Lower leg skin (tissue), 4 donors: ENCODE measurements at places on chromosomes 6 and 20.

DNA sequence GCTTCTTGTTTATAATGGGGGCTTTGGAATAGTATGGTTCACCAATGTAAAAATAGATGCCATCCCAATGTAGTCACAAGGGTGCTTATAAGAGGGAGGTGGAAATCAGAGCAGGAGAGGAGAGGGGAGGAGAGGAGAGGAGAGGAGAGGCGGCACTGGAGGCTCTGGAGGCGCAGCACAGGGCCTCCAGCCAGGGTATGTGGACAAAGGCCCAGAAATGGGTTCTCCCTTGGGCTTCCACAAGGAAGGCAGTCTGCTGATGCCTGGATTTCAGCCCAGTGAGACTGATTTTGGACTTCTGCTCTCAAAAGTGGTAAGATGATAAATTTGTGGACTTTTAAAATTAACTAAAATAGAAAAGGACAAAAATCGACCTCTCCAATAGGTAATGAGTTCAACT is 116.8 kb downstream of the RNASET2 start:
- DNase-seq, result no peak

DNA sequence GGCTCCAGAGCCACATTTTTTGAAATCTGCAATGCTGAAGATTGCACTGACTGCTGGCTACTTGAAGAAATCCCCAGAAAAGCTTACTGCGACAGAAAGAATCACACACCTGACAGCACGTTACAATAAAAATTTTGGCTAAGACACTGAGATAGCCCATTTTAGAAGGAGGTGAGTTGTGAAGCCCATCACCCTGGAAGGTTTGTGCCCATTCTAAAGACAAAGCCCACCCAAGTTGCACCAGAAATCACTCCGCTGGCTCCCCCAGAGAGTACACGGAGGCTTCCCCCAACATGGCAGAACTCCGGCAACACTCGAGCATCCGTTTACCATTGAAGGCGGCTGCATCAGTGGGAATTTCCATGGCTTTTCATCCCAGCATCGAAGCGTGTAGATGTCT is 29.4 kb downstream of the LPA start:
- no peak for DNase-seq

DNA sequence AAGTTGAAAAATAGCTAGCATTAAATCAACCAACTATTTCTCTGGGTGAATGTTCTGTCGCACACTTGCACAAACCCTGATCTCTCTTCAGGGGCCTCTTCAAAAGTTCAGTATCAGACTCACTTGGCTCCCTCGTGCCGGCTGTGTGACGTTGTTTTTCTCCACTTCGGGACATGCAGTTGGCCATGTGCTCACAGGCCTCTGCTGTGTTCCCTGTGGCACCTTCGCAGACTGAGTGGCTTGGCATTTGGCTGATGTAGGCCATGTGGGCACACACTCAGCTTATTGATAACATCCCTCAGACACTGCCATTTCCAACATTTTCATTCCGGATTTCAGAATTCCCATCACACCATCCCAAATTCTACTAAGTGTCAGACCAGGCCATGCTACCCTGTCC is 49.3 kb downstream of the PACRG start:
- no peak for DNase-seq

DNA sequence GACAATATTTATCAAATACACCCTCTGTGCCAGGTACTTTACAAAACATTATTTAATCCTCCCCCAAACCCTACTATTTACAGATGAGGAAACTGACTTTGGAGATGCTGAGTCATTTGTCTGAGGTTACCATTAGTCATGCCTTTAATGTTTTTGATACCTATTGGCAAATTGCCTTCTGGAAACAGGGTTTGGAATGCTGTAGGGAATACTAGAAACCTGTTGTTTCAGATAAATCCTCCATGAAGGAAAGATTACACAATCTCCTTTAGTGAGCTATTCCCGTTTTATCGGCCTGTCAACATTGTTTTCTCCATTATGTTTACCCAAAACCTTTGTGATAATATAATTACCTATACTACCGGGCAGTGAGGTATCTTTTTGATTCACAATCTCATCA is 93.6 kb upstream of the ADGRF1 start:
- DNase-seq, result no peak

DNA sequence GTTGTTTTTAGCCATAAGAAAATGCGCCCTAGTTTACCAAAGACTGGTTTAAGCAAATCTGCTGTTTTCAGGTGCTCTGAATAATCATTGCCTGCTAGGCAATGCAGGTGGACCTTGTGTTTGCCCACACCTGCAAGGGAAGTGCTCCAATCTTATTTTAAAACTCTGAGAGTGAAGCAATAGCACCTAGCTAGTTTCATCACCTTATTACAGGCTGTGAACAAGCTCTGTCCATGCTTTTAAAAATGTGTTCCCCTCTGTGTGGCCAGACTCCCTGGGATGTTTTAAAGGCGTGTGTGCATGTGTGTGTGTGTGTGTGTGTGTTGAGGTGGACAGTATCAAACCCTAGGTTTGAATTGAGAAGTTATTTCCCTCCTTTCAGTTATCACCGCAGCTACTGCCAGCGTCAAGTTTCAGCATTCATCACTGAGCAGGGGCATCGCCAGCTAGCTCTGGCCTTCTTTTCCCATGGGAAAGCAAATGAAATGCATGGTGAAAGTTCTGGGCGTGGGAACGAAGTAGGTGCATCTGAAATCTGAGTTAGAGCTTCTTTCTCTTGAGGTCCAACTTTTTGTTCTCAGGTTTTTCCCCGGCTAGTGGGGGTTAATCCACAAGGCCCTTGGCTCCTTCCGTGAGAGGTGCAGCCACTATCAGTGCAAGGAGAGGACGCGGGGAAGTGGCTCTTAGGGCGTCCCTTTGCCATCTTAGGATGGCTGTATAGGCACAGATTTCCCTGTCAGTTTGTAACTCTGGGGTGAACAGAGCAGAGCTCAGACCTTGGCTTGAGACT is 30.8 kb downstream of the DUSP22 start:
- no peak for DNase-seq

DNA sequence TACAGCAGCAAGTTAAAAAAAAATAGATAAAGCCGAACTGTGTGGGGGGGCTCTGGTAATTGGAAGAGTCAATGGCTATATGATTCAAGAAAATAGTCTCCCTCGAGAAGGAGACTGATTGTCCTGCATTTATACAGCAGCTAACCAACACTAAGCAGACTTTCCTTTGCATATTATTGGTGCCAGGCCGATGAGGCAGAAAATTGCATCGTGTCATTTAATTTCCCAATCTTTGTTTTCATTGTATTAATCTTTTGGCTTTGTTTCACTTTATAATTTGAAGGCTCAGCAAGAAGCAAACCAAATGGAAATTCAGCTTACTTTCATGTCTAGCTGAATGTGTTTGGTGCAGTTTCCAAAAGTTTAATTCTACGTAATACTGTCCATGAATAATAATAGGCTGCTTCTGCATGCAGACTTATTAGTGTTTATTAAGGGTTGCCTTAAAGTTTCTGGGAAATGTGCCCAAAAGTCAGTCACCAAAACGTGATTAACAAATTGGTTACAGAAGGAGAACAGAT is 258.5 kb downstream of the HACE1 start:
- DNase-seq, result no peak

GRCh38 chr20:19631410-19631809 is 126.6 kb upstream of the RIN2 start:
- no peak for DNase-seq

DNA sequence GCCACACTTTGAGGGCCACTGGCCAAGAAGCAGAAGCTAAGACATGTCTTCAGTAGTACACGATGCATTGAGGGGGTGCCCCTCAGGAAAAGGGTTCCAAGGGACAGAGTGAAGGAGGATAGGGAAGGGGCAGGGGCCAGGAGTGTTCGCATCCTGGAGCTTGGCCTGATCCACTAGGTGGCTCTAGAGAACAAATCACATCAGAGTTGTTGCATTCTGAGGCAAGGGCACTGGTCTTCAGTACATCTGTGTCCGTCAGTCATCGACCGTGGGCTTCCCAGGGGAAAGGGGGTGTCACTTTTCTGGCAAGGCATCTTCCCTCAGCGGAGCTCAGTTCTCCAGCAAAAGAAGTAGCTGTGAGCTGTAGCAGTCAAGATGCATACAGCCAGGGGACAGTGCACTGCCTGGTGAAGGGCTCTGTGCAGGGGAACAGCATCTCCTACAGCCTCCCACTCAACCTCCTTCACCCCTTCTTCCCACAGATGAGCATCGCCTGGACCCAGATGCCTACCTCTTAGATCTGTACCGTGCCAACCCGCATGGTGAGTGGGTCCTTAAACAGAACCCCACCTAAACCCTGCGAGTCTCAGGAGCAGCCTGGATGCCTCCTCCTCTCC is 47.8 kb downstream of the ARHGAP40 start:
- no peak for DNase-seq

DNA sequence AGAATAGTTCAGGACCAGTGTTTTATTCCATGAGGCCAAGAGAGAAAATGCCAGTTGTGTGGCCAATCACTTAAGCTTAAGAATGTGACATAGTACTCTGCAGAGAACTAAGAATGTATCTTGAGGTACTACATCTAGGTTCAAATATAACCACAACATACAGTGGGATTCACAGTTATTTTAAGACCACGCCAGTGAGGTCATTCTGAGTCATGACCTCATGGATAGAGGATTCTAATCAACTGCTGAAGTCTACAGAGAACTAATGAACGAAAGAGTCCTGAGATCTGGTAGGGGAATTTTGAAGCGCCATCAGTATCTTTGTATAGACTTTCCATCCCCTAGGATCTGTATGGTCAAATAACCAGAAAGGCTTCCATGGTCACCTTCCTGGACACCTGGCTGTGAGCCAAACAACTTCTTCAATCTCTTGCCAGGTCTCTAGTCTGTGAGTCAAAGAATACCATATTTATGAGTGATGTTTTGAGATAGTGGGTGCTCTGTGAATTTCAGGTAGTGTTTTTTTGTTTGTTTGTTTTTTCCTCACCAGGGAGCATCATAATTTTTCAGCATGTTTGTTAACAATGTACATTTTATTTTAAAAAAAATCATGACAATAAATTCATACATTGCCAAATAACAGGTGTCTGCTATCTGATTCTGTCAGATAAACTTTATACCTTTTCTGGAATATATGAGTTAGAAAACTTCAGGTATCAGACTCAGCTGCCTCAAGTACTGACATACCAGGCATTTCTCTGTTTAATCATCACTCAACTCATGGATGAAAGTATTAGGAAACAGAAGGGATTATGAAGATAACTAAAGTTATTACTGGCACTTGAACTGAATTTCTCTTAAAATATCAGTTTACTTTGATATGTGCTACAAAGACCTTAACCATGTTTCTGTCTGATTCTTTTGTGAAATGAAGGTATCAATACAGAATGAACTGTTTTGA is 217.9 kb downstream of the PLCB4 start:
- no peak for DNase-seq

GRCh38 chr20:64192406-64192805 is 28.2 kb downstream of the MYT1 start:
- DNase-seq, result no peak

DNA sequence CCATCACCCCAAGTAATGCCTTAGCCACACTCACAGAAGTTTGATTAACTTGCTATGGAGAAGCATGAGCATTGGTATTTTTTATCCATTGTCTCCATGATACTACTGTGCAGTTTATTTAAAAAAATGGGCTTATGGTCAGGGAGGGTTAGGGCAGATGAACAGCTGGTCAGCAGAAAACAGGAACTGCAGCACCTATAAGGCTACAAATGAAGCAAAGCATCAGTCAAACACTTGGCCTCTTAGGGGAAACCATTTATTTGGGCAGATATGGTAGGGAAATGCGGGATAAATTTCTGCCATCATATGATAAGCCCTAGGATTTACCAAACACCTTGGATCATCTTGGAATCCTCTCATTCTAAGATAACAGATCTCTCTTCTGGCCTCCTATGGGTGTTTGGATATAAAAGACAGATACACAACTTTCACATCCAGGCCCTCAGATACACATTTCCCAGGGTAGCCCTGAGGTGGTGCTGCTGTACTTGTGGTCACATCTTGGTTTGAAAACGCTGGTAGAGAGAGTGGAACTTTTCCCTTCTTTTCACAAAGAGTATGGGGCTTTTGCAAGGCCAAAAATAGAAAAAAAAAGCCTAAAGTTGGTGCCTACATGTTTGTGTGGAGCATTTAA is 42.8 kb upstream of the AHI1 start:
- no peak for DNase-seq

DNA sequence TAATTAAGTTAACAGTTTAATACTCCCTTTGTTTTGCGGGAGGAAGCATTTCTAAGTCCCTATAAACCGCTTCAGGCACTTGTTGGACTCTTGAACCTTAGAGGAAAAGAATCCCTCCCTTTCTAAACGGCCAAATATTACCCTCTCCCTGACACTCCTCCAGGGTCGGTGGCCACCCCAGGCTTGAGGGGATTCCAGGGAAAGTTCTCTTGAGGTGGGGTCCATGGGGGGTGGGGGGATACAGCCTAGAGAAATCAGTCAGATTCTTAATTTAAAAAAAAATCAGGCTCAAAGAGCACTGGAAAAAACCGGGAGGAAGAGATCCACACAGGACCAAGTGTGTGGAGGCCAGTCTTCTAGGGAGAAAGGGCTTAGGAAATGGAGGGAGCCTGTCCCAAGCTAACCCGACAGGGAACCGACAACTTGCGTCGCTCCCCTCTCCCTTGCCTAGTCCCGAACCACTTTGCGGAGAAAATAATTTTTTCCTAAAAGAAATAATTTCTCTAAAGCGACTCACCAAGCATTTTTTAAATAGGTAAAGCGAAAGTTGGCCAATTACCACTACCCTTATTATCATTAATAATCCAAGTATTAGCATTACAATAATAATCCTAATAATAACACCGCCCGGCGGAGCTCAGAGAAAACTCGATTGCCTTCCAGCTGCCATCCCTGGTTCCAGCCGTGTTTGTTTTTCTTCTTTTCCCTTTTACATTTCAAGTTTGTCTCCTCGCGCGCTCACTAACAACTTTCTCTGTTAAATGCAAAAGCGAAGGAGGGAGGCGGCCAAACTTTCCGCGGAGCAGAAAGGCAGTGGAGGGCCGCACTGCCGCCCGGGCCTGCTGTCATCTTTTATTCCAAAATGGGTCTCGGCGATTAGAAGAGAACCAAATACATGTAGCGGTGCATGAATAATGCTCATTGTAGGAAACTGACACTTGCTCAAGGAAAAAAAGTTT is 4.8 kb downstream of the NR2E1 start:
- no peak for DNase-seq

- no peak for DNase-seq
Measured at GRCh38 chr6:112680091-112680490, 333.0 kb downstream of the RFPL4B start.

DNA sequence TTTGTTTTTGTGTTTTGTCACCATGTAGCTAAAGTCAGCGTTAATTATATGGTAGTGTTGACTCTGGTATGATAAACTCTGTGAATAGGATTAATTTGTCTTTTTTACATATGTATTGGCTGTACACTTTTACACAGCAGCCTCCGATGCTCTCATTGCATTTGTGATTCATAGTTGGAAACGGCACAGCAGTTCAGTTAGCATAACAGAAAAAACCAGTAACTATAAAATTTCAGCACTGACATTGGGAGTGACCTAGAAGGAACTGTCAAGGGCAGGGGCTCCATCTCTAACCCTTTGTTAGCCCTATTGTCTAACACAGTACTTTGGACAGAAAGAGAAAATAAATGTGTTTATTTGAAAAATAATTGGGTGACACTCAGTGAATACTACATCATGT is 5.6 kb upstream of the BEND6 start:
- no peak for DNase-seq

GRCh38 chr6:167118006-167118405 is 4.9 kb upstream of the CCR6 start:
- DNase-seq, result no peak
